ENCODE measurements at places on chromosomes 7 and 10.

DNA sequence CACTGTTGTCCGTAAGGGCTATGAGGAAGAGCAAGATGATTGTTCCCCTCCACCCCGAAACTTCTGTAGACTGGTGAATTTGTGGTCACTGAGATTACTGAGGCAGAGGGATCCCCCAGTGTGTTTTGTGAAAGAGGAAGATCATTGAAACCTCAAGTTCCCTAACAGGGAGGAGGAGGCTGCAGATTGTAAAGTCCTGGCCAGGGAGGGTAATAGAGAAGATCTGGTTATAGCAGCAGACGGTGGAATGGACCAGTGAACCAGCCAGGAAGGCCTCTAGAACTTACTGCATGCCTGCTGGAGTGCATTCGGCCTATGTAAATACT is 31.1 kb downstream of the LMTK2 start:
- no peak for DNase-seq

DNA sequence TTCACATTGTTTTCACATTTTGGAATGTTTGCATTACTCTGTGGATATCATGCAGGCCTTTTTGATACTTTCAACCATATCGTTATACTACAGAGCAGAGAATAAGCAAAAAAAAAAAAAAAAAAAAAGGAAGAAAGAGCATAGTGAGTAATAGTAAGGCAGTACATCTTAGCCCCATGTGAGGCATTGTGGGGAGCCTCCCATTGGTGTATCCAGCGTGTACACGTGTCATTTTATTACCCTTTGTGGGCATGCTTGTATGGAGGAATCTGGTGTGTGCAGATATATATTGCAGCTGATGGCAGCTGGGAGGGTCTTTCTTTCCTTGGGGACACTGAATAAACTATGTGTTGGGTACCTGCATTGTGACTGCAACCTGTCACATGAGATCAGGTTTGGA is 19.6 kb downstream of the R3HCC1L start:
- DNase-seq, result no peak

- no peak for DNase-seq
These were observed 149.2 kb downstream of the PLPP4 start for GRCh38 chr10:120606051-120606764.

DNA sequence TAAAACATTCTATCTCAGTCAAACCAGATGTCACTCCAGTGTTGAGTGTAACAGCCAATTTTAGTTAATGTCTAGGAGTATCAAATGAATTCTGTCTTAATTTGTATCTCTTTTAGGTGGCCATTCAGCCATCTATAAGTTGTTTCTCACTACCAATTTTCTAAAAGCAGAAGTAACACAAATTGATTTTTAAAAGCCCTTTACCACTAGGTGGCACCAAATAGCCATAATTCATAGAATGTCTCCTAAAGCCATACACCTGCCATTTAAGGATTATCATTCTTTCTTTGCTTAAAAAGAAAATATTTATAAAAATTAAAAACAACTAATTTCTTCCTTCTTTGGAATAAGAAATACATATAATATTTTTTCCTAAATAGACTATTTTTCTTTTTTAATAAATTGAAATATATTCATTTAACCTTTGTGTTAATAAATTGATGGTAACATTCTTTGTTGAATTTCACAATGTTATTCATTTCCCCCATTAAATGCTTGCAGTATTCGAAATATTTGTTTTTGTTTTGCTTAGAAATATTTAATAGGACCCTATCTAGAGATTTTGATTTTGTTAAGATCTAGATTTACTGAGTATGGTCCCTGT is 107.8 kb upstream of the PPP1R3A start:
- DNase-seq, result no peak

All from CD4-positive, alpha-beta T cell (primary cell).